ENCODE measurements at places on chromosomes 11 and 22. TPM values are rescaled to one million over a fixed set of nuclear protein-coding genes. Genes with fewer than 3 reads are reported as not detected.

- H3K4me3 ChIP-seq, result no peak overlapping the region
- peaks cover 22% of the 10 kb centered on the region for H3K36me3 ChIP-seq
- H3K27ac ChIP-seq, result no peak overlapping the region
- no peak for DNase-seq
- no peaks in the 10 kb centered on the region for H3K4me1 ChIP-seq
Measured at GRCh38 chr22:45564349-45565030, 61.8 kb downstream of the FBLN1 start.

The TRPT1 gene
- total RNA-seq, result 41.1 TPM

The ASPHD2 gene
- 7.5 TPM for total RNA-seq

The OR52J3 gene
- total RNA-seq, result not detected

The NELL1 gene
- total RNA-seq, result 0.09 TPM

The BRSK2 gene
- 15.7 TPM for total RNA-seq

- H3K4me1 ChIP-seq, result no peaks in the 10 kb centered on the region
- no peaks in the 10 kb centered on the region for H3K27me3 ChIP-seq
- DNase-seq, result no peak
- no peak overlapping the region for H3K4me3 ChIP-seq
- H3K36me3 ChIP-seq, result no peaks in the 10 kb centered on the region
- no peak overlapping the region for H3K27ac ChIP-seq
Measured at GRCh38 chr11:112694813-112695212, 266.4 kb upstream of the NCAM1 start.

- H3K36me3 ChIP-seq, result no peaks in the 10 kb centered on the region
- H3K27ac ChIP-seq, result no peak overlapping the region
- no peak for DNase-seq
- H3K27me3 ChIP-seq, result no peaks in the 10 kb centered on the region
Measured at GRCh38 chr11:133601641-133602040, 69.3 kb upstream of the OPCML start.

The MRGPRE gene
- total RNA-seq, result not detected

The PATE4 gene
- total RNA-seq, result not detected

Data from endodermal cell (in vitro differentiated cells).